HCT116 (cell line): ENCODE measurements at places on chromosomes 2 and 18.

DNA sequence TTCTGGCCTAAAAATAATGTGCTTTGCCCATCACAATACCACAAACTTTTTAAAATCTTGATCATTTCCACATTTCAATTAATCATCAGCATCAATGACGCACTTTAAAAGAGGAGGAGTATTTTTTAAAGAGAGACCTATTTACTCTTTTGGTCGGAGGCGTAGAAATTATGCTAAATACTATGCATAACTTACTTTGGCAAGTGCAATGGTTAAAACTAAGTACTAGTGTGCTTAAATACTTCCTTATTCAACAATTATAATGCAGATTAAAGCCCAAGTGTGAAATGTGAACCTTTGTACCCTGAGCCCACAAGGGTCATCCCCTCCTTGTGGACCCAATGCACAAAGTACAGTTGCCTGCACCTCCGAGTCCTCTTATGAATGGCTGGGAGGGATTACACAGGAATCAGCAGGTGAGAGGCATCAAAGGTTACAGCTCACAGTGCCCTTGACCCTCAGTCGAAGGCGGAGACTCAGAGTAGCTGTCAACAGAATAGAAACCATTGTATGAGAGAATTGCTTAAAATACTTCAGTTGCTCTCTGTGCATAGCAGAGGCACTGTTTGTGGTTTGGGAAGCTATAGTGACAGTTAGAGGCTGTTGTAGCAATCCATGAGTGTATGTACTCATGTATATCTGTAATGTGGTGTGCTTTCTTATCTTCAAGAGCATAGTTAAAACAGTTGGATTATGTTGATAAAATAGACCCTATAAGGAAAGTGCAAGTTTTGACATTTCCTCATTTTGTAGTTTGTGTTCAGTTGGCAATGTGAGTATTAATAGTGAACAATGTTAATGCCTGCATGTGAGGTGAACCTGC lies 151.7 kb upstream of the ITGA4 start:
- DNase-seq: no peak

- DNase-seq: no peak
Observed at GRCh38 chr2:229230256-229230655, 40.8 kb downstream of the PID1 start.

DNA sequence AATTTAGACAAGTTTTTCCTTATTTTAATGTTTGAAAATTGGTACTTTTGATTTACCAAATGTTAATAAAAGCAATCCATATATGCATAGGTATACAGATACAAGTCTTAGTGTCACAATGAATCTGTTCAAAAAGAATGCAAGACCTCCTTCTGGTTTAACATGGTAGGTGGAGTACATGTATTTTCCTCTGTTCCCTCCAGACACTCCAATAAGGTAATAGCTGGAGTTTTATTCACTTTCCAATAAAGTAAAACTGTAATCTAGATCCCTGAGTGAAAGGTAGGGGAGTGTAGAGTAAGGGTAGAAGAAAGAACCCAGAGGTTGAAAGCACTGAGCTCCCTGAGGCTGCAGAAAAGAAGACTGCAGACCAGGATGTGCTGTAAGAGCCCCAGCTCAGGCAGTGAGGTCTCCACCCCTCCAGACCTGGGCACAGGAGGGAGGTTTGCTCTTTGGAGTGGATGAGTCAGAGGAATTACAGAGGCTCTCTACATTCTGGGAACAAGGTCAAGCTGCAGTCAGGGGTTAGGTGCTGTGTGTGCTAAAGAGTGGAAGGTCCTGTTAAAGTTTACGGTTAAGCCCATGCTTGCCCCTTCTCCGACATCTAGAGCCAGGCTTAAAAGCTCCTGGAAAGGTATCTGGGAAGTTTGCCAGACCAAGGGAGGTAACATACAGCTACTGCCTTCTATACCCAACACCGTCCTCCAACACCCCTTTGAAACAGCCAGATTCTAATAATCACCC lies 27.6 kb upstream of the STAT1 start:
- DNase-seq: peak; percentile 63

- no peak for DNase-seq
Observed at GRCh38 chr2:121832412-121833357, 77.2 kb downstream of the TSN start.
